Left ventricle myocardium inferior (tissue), 1 donor: ENCODE measurements at places on chromosomes 6 and 20. TPM values are rescaled to one million over a fixed set of nuclear protein-coding genes. Genes with fewer than 3 reads are reported as not detected.

DNA sequence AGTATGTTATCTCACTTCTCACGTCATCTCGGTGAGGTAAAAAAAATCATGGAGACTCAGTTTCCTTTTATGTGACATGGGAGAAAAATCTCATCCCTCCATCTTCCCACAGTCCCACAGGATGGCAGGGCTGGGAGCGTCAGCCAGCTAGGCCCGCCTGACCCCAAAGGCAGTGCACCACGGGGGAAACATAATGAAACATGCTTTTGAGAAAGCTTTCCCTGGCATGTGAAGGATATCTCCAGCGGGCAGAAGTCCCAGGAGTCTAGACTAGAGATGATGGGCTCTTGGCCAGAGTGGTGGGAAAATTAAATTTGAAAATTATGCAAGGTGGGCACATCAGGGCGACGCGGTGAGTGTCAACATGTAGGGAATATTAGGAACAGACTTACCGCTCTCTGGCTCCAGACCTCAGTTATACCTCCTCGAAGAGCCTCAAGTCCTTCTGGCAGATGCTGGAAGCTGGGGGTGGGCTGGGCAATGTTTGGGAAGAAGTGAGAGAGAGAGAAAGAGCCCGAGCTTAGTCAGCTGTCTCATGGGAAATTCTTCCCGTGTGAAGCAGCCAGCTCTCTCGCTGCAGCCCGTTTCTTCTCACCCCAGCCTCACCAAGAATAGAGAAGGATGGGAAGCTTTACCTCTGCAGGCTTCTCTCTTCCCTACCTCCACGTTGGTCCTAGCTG is 52.3 kb downstream of the MOCS1 start:
- DNase-seq: no peak

GRCh38 chr6:134464690-134465411 is 146.9 kb upstream of the SGK1 start:
- no peak for DNase-seq

- no peak for DNase-seq
Observed at GRCh38 chr6:14626556-14626955, 509.0 kb downstream of the CD83 start.

GRCh38 chr6:12060780-12061609 is 48.9 kb downstream of the HIVEP1 start:
- DNase-seq: peak; percentile 41

EYS gene
- total RNA-seq: 0.08 TPM

GRCh38 chr6:134345789-134346188 is 27.9 kb upstream of the SGK1 start:
- DNase-seq: peak; percentile 53

ATAT1 gene
- total RNA-seq: 2.7 TPM

- DNase-seq: no peak
Observed at GRCh38 chr20:63067266-63067635, 60.5 kb upstream of the BHLHE23 start.

GRCh38 chr20:50663095-50663821 is 28.1 kb downstream of the RIPOR3 start:
- peak; percentile 37 for DNase-seq
